ENCODE measurements at places on chromosomes 13 and 19.

DNA sequence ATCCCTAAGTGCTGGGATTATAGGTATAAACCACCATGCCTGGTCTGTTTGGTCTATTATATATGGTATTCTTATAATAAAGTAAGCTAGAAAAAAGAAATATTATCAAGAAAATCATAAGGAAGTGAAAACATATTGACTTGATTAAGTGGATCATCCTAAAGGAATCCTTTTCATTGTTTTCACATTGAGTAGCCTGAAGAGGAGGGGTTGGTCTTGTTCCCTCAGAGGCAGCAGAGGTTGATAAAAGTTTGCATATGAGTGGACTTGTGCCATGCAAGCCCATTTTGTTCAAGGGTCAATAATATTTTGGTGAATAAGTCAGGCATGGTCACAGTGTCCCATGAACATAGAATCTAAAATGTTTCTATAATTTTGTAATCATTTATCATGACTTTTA lies 52.7 kb downstream of the ZNF627 start:
- no peak for DNase-seq

- peak; percentile 43 for DNase-seq
These were observed 12.0 kb downstream of the WDR88 start for GRCh38 chr19:33143897-33144405.

DNA sequence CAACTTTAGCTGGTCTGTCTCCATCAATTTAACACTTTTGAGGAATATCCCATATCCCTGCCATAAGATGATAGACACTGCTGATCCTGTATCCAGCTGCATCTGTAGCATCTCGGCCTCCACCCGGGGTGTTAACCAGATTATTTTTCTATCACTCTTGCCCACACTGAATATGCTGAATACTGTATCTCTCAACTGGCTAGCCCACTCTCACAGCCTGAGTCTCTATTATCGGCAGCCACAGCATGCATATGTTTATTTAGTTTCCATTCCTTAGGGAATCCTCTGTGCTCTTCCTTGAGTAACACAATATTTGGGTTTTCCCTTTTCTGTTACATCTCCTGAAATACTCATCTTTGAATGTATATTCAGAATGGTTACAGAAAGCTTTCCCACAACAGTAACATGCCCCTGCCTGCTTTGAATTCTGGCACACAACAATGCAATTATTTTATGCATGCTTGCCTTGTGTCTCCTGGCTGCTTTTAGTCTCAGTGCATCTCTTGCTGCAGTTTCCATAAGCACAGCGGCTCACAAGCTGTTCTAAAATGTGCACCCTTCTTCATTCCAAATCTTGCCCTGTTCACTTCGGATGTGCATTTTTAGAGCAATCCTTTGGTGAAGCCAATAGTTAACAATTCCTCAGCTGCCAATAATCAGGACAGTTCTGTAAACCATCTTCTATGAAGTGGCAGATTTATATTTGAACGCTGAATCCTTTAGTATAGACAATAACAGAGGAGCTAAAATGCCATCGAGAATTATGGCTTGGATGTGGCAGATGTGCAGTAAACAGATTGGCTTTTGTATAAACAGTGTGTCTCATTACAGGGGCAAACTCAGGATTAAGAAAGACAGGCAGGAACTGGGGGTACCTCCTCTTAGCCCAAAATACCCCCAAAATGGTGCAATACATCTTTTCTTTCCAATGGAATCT lies 261.9 kb upstream of the SOX21 start:
- no peak for DNase-seq

DNA sequence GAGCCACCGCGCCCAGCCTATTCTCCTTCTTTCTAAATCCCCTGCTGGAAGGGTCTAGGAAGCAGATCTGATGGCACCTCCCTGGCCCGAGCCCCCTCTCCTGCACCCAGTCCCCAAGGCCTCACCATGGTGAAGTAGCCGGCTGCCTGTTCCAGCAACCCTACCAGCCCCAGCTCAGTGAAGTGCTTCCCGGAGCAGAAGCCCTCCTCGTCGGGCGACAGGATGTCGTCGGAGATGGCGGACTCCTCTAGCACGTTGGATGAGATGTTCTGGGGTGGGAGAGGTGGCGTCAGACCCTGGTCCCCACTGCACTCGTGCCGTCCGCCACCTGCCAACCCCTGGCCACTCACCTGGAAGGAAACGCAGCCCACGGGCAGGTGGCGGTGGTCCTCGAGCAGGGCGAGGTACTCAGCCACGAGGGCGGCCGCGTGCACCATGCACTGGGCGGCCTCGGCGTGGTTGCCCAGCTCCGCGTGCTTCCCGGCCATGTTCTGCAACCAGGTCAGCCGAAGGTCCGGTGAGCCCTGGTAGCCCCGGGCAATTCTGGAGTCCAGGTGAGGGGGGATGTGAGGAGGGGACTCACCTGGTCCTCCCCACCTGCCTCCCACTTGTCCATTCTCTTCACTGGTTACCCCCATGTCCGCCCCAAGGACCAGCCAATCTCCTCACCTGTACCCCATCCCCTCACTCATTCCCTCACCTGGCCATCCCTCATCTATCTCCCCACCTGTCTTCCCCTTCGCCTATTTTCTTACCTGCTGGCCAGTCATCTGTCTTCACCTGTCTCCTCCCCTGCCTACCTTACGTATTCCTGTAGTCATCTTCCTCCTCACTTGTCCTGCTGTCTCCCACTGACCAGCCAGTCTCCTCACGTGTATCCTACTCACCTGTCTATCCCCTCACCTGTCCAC lies 11.5 kb upstream of the KANK2 start:
- no peak for DNase-seq

DNA sequence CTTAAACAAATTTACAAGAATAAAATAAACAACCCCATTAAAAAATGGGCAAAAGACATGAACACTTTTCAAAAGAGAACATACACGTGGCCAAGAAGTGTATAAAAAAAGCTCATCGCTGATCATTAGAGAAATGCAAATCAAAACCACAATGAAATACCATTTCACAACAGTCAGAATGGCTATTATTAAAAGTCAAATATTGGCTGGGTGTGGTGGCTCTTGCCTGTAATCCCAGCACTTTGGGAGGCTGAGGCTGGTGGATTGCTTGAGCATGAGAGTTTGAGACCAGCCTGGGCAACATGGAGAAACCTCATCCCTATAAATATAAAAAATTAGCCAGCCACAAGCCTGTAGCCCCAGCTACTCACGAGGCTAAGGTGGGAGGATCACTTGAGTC lies 89.9 kb downstream of the UBL3 start:
- no peak for DNase-seq

- DNase-seq: no peak
These were observed 11.6 kb upstream of the ARL11 start for GRCh38 chr13:49616676-49617065.

DNA sequence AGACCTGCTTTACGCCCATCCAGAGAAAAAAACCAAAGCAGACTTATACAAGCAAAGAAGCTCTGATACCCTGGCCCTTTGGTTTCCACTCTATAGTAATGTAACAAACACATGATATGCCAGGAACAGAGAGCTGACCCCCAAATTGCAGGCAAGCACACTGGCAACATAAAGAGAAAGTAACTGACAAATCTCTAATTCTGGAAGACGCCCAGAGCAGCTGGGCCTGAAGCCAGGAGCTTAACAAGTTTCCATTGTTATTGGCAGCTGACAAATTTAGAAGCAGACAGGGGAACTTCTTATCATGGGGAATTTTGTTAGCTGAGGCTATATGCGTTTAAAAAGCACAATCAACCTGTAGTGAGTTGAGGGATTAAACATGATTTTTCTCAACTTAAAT lies 158.0 kb downstream of the DLEU7 start:
- no peak for DNase-seq

DNA sequence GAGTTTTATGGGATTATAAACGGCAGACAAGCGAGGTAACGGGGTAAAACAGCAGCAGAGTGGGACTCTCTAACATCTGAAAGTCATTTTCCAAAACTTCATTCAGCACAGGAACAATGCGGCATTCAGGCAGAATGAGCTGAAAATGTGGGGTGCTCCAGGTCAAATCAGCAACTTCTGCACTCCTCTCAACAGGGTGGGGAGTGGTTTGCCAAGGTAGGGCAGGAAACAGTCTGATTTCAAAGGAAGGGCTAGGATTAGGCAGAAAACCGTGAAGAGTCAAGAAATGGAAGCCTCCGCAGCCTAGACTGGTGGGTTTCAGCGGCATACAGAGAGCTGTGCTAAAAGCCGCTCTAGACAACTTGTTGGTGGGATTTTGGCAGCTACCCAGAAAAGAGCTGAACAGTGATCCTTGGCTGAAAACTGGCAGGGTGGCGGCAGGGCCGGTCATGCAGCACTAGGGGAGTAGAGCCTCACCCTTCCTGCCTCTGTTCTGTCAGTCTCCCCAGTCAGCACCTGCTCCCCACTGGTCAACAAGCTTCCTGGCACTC lies 154.2 kb upstream of the KLF12 start:
- DNase-seq: no peak

DNA sequence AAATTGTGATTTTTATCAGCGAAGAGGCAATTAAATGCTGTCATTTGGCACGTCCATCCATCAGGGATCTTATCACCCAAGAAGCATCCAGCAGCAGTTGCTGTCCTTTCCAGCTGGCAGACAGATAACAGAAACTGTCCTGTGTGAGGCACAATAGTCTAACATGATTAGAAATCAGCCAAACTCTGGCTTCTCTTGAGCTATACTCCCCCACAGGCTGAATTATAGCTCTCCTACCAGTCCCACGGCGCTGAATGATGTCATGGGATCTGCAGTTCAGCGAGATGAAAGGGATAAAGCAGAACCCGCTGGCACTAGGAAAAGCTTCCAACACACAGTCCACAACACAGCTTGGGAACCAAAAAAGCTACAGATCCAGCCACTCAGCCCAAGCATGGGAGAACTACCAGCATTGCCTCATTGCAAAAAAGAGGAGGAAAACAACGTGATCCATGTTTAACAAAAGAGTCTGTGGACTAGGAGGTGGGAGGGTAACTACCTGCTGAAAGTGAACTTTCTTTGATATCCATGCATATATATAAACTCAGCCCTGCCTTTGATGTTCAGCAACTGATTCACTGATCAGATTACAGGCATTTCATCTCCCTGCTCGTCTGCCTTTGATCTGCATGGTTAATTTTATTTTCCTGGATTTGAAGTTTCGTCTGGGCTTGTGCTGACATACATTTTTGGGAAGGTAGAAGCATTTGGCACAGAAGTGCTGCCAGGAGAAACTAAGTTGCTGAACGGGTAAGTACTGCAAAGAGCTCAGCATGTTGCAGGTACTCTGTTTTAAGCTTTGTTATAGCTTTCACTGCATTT lies at the start of gene TNFRSF19:
TSS of gene TNFRSF19 (plus strand) at position 314 of the 822 bp plus-strand sequence. CDS start 19,772 bp downstream, outside the sequence.
- no peak for DNase-seq

GRCh38 chr13:47594833-47595232 lies 406.2 kb downstream of the SUCLA2 start:
- peak; percentile 13 for DNase-seq

DNA sequence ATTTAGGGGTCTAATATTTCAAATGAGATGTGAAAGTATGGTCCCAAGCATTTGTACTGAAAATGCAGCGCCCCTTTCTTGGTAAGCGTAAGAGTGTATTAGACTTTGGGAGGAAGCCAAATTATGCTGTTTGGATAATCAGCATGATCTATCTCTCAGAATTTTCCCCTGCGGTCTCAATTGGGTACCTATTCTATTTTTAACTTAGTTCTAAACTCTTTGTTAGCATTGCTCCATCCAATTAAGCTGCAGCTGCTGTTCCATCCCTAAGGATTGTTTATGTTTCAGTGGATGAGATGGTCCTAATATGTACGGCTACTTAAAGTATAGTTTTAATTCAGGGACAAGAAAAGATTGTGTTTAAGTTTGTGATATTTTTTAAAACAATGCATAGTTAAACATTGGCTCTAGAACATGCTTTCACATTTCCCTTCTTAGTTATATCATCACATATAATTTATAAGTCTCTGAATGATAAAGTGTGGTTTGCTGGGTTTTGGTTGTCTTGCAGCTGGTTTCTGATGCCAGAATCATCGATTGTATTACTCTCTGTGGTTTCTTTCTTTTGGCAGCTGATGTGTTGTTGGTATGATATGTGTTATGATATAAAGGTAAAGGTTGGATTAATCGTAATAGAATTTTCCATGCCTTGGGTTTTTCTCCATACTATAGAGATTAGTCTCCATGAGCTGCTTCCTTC lies 15.0 kb downstream of the POLR1D start:
- no peak for DNase-seq

GRCh38 chr19:1513499-1514294 lies 878 bp upstream of the ADAMTSL5 start:
- peak; percentile 10 for DNase-seq

- no peak for DNase-seq
These were observed 7.6 kb downstream of the TRPM4 start for GRCh38 chr19:49165111-49165750.

DNA sequence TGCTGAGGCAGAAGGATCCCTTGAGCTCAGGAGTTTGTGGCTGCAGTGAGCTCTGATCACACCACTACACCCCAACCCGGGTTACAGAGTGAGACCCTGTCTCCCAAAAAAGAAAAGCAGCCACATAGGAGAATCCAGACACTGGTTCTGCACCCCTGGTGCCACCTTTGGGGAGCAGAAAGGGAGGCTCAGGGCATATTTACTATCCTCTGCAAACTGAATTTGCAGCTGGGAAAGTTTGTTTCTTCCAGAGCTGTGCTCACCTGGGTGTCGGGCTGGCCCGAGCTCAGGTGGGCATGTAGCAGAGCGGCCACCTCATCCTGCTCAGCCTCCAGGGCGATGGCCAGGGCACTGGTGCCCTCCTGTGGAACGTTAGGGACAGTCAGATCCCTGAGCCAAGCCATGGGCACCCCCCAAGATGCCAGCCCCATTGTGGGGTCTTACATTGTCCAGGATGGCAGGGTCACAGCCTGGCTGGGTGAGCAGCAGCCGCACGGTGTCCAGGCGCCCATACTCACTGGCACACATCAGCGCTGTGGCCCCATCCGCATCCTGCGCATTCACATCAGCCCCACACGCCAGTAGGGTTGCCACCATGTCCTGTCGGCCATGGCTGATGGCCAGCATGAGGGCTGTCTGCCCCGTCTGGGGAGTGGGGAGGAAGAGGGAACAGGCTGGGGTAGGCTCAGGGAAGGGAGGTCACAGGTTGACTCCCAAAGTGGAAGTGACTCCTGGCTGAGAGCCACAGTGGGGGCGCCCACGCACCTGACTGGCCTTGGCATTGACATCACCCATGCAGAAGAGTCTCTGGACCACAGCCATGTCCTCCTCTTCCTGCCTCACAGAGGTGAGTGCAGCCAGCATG lies 3.1 kb downstream of the RPS28 start:
- no peak for DNase-seq

DNA sequence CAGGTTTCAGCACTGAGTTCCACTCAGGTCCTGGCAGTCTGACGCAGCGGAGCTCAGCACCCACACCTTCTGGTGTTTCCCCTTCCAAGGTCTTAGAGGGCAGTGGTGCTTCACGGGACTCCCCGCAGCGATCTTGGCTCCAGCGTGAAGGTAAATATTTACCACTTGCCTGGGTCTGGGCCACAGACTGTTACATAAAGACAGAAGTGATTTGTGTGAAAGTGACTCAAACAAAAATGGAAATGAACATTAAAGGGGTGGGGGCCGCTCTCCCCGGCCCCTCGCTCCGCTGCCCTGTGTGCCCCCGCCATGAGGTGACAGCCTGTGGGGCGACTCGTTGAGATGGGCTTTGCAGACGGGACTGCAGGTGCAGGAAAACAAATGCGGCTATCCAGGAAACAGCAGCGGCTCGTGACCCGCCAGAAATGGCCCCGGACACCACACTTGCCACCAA lies 55.0 kb downstream of the GGACT start:
- no peak for DNase-seq

All from GDM1 (cell line).